ENCODE measurements at places on chromosomes 6 and 20.
A peak's percentile ranks its signal among the peaks of the same experiment; 100 is the strongest.

DNA sequence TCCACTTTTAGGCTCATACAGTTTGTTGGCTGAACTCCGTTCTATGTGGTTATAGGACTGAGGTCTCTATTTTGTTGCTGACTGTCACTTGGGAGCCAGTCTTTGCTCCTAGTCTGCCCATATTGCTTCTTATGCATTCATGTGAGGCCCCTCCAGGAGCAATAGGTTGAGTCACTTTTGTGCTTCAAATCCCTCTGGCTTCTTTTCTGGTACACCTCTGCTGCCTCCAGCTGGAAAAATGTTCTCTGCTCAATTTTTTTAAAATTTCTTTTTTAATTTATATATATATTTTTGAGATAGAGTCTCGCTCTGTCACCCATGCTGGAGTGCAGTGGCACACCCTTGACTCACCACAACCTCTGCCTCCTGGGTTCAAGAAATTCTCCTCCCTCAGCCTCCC lies 42.7 kb upstream of the NOX3 start:
- DNase-seq, result no peak

DNA sequence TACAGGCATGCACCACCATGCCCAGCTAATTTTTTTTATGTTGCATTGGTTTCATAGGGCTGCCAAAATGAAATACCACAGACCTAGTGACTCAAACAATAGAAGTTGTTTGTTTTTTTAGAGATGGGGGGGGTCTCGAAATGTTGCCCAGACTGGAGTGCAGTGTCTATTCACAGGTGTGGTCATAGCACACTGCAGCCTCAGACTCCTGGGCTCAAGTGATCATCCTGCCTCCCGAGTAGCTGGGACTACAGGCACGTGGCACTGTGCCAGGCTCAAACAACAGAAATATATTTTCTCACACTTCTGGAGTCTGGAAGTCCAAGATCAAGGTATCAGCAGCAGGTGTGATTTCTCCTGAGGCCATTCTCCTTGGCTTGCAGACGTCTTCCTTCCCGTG lies 6.6 kb upstream of the SLC16A10 start:
- DNase-seq, result no peak

DNA sequence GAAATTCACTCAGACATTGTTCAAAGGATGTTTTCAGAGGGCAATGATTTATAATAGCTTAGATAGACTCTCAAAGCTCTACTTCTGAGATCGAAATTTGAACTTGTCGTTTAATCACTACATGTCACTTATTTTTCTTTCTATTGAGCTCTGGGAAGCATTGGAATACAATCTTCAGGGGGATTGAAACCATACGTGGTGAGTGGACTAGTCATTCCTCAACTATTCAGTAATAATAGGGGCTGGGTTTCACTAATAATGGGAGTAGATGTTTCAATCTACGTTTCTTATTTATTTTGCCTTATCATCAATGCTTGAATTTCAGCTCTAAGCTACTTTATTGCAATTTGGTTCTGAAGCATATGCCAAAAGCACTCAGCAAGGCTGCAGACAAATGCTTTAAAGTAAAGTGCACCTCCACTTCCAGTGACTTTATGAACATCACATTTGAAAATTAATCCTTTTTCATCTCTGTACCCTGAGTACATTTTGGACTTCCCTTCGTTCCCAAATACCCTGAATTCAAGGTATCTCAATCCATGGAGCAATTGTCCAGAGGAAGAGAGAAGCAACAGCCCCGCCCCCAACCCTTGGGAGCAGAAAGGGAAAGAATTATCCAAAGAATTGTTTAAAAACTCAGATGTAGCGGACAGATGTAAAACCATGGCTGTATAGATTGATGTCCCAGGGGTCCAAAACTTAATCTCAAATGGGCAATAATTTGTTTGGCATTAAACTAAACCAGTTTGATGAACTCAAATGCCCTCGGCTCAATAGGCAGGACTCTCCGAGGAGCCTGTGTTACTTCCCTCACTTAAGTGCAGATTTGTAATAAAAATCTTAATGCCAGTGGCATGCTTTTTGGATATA lies 68.1 kb downstream of the HFE start:
- peak; percentile 34 for DNase-seq

DNA sequence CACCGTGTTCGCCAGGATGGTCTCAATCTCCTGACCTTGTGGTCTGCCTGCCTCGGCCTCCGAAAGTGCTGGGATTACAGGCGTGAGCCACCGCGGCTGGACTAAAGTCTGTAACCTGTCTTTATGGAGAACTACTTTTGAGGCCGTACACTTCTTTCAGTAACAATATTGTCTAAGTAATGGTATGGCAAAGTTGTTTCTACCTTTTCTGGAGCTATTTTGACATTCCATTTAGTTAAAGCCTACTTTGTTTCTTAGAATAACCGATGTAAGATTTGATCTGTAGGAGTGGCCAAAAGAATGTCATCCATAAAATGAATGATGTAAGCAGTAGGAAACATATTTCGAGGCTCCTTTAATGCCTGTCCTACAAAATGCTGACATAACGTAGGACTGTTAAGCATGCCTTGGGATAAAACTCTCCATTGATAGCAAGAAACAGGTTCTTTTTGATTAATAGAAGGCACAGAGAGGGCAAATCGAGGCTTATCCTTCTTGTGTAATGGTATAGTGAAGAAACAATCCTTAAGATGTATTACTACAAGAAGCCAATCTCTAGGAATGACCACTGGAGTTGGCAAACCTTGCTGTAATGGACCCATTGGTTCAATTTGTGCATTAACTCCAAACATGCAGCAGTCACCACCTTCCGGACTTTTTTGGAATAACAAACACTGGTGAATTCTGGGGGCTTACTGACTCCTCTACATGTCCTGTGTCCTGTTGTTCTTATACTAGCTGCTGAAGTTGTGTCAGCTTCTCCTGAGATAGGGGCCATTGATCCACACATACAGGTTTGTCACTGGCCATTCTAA lies 35.9 kb downstream of the HLA-DRA start:
- no peak for DNase-seq

DNA sequence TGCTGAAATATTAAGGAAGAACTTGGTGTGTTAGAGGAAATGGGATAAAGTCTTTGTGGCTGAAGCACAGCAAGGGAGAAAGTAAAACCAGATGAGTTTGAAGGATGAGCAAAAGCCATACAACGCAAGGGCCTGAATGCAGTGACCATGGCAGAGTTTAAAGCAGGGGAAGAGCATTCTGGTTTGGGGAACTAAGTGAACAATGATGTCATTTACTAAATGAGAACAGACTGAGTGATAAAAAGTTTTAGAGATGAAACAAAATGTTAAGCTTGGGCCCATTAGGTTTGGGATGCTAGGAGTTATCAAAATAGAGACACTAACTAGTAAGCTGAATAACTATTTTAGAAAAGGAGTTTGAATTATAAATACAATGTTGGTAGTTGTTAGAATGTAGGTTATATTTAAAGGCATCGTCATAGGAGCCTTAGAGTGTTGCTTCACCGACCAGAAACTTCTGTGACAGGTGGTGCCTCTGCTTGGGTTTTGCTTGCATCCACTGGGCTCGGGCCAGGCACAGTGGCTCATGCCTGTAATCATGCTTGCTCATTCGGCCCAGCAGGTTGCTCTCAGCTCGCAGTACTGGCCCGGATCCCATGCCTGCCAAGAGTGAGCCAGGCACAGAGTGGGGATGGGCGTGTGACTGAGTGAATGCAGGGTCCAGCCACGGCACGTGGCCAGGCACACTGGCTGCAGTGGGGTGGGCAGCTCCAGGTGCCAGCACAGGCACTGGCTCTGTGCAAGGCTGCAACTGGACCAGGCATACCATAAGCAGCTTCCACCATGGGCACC lies 37.4 kb upstream of the OPRM1 start:
- DNase-seq, result no peak

DNA sequence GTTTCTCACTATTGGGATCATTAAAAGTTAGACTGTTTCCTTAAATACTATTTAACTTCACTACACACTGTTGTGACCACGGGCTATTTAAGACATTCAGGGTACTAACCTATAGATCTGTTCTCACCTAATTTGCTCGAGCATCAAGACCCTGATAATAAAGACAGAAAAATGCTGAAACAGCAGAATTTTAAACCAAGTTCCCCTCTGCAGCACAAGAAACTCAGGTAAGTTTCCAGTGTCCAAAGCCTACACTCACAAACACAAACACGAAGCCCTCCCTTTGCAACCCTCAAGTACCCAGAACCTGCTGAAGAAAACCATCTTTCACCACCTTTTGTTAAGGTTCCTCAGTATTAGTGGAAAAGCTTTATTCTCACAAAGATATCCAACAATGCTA lies 4.0 kb downstream of the SNX5 start:
- no peak for DNase-seq

GRCh38 chr20:19616620-19617019 lies 141.4 kb upstream of the RIN2 start:
- no peak for DNase-seq

- DNase-seq, result no peak
Measured at GRCh38 chr6:169808608-169808967, 57.2 kb downstream of the ERMARD start.

DNA sequence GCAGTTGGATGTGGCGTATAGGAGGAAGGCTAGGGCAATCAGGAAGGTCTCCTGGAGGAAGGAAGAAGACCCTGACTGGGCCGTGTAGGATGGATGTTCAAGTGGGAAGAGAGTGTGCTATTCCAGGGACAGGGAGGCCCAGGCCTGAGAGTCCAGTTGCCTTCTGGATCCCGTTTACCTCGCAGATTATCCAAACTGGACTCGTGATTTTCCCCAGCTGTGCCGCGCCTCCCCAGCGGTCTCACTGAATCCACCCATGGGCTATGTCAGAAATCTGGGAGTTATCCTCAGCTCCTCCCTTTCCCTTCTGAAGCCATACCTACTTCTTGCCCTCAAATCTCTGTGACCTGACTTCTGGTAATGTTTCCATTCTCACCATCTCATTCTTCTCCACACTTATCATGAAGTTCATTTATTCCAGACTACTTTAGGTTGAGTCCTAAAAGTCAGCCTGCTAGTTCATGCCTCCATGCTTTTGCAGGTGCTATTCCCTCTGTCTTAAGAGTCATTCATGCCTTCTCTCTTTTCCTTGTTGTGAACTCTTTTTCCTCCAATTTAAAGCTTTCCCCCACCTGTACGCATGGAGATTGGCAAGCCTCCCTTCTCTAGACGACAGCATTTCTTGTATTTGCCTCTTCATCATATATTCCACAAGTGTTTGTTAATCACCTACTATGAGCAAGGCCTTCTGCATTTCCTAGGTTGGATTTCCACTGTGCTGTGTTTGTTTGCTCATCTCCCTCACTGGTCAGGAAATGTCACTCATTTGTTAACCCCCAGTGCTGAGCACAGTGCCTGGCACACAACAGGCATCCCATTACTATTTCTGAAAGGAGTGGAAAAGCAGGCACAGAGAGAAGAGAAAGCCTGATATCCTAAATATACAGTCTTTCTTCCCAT lies 2.7 kb downstream of the SDCBP2 start:
- no peak for DNase-seq

- no peak for DNase-seq
Measured at GRCh38 chr20:19699180-19699971, 58.7 kb upstream of the RIN2 start.

DNA sequence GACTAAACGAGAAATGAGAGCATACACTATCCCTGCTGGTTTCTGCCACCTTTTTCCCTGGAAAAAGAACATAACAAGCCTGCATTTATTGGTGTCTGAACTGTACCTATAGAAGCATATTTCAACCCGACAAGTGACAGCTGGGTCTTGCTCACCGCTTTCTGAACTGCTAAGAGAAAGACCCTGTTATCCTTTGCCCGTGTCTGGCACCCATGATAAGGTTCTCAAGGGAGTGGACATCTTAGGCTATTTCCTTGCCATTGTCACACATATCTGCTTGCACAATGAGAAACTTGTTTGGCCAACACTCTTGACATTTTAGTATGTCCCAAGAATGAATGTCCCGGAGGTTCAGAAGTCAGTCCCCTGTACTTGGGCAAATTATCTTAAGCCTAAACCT lies 19.3 kb downstream of the RIPOR2 start:
- DNase-seq, result no peak

DNA sequence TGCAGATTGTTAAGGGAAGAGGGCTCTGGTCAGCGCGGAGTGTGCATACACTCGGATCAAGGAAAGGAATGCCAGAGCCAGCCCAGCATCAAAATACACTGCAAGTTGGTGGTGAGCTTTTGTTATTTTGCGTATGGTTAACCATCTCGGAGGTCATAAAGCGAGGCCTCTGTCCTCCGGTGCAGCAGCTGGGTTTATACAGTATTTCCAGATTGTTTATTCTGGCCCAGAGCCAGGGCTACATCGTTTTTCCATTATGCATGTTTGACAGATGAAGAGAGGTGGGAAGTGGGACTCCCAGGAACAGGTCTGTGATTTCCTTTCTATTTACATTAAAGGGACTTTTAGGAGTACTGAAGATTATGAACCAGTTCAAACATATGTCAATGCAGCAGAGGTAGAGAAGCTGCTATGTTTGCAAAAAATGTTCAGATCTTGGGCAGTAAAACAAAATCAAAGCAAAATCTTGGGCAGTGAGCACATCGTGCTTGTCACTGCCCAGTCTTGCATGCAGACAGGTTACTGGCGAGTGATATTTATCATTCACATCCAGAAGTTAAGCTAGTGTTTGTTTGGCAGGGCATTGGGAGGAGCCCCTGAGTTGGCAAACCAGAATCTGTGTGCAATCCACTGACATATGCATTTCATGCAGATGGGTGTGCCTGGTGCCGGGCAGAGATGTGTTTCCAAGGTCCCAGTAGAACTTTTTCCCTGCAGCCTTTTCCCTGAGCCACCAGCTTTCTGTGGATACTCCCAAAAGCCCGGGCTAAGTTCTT lies 256.3 kb upstream of the TAB2 start:
- DNase-seq, result no peak

DNA sequence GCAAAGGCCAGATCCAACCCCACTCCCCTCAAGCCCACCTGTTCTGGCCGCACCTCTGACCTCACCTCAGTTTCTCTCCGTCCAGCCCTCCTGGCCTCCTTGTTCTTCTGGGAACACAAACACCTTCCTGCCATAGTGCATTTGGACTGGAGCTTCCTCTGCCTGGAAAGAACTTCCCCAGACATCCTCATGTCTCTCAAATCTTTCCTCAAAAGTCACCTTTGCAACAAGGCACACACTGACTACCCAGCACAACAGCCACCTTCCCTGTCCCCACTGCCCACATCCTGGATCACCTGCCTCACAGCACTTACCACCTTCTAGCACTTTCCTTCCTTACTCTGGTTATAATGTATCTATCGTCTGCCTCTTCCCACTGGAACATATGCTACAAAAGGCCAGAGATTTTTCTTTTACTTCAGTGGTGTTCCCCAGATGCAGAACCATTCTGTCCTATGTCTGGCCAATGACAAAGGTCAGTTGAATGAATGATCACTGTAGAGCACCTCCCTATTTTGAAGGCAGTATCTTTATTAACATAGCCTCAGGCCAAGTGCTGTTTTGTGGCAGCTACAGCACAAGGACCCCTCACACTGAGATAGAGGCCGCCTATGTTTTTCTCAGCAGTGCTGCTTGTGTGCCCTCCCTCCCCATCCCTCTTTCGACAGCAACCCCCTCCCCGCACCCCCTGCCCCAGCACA lies 4.1 kb downstream of the HLA-B start:
- DNase-seq, result peak; percentile 48

- no peak for DNase-seq
Measured at GRCh38 chr6:77228279-77228678, 235.0 kb downstream of the HTR1B start.

Measured in GM12865 (cell line).